Breast epithelium (tissue), 4 donors: ENCODE measurements at places on chromosomes 2 and 18. TPM values are rescaled to one million over a fixed set of nuclear protein-coding genes. Genes with fewer than 3 reads are reported as not detected.

The CHRNG gene
- not detected for total RNA-seq

DNA sequence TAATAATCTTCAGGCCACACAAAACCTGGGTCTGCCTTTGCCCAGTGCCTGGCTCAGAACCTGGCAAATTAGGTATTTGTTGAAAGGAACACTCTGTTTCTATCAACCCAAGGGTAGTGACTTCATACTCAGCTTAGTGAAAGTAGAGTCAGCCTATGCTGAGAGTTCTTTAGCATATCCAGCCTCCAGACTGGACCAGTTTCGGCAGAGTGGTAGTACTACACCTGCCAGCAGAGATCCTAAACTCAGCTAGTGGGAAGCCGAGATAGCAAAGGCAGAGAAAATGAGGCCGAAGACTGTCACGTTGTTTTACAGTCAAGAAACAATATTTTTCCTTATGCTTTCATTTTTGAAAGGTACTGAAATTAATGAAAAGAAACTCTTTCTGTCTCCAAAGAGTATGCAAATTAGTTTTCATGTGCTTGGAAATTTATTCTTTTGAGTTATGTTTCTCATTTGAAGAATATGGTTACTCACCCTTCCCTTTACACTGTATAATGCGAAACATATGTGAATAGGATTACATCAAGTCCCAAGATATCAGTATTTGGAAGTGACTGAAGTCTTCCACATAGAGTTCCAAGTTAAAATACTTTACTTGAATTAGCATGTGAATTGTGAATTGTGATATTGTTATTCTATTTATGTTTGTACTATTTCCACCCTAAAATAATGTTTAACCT lies 52.2 kb upstream of the UGP2 start:
- H3K36me3 ChIP-seq: no peaks in the 10 kb centered on the region
- H3K4me3 ChIP-seq: no peak overlapping the region
- H3K27me3 ChIP-seq: no peaks in the 10 kb centered on the region
- no peaks in the 10 kb centered on the region for H3K4me1 ChIP-seq
- DNase-seq: no peak
- no peak overlapping the region for H3K27ac ChIP-seq

The C2orf66 gene
- total RNA-seq: 1.2 TPM

DNA sequence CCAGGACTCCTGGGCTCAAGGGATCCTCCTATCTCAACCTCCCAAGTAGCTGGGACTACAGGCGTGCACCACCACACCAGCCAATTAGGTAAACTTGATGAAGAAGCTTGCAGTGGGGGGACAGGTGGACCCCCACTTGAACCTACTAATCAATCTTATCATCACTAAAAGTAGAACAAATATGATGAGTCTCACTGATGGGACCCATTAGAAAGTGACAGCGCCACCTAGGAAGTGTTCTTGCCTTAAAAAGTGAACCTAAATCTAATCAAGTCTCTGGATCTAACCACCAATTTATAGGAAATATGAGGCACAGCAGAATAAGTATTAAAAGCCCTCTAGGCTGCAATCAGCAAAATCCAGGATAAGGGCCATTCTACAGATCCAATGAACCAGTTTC lies 79.2 kb downstream of the BIN1 start:
- no peaks in the 10 kb centered on the region for H3K36me3 ChIP-seq
- DNase-seq: no peak
- H3K4me3 ChIP-seq: no peak overlapping the region

The DLX2 gene
- total RNA-seq: 0.44 TPM

The STARD7 gene
- total RNA-seq: 133 TPM

DNA sequence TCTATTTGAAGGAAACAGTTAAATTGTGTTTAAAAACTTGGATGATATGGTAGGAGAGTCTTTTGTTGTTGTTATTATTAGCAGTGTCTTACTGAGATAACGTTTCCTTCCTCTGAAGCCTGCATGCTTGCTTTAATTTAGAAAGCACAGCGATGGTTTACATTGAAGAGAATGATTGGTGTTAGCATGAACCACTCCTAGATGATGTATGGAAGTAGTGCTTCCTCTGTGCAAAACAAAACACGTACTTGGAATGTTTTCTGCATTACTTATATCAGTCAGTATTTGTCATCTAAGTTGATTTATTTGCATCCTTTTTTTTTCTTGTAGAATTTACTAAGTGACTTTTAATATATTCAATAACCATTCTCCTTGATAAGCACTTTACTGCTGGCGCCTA lies 89.0 kb downstream of the UGGT1 start:
- H3K27me3 ChIP-seq: no peaks in the 10 kb centered on the region
- H3K27ac ChIP-seq: no peak overlapping the region
- no peaks in the 10 kb centered on the region for H3K4me1 ChIP-seq
- peaks cover 12% of the 10 kb centered on the region for H3K36me3 ChIP-seq

- H3K27ac ChIP-seq: peak overlapping the region; percentile 89
- peak overlapping the region; percentile 88 for H3K4me3 ChIP-seq
- DNase-seq: no peak
- H3K4me1 ChIP-seq: no peaks in the 10 kb centered on the region
- no peaks in the 10 kb centered on the region for H3K36me3 ChIP-seq
Measured at GRCh38 chr2:38074058-38074763, 1.7 kb downstream of the CYP1B1 start.

DNA sequence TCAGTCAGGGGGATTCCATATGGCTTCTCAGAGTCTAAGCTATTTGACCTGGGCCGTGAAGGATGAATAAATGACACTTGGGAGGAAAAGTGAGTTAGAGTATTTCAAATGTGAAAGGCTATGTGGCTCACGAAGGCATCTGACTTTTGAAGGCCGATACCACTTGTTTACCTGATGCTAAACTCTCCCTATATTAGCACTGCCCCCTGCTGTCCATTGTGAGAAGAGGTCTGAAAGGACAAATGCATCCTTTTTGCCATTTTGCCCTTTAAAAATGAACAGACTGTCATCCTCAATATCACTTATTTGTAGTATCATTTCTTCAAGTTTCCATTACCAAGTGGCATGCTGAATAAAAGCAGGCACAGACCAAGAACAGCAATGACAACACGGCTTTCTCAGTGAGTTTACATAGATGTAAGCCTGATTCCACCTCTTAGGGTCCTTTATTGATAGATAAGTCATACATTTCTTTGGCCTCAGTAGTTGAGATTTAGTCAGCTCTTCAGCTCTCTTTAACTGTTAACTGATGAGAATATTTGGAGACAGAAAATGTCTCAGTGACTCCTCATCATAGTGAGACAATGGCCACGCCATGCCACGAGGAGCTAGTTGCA lies 40.1 kb downstream of the DOCK10 start:
- H3K36me3 ChIP-seq: no peaks in the 10 kb centered on the region
- H3K4me1 ChIP-seq: no peaks in the 10 kb centered on the region
- H3K4me3 ChIP-seq: no peak overlapping the region
- H3K27me3 ChIP-seq: no peaks in the 10 kb centered on the region
- H3K27ac ChIP-seq: no peak overlapping the region
- no peak for DNase-seq

DNA sequence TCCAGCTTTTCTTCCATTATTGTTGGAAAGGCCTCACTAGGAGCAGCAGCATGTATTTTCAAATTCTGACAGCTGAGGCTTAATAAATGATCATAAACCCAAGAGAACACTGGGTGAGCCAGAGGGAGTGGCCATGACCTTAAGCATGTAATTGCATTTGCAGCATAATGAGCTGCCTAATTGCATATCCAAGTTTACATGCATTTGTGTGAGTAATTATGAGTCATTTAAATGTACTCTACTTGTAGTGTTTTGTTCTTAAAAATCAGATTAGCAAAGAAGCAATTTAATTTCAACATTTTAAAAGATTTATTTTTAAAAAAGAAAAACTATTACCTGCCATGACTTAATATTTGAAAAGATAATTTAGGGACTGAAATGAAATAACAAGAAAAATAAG lies 74.8 kb downstream of the NOL10 start:
- DNase-seq: no peak
- no peaks in the 10 kb centered on the region for H3K27me3 ChIP-seq
- no peaks in the 10 kb centered on the region for H3K4me1 ChIP-seq
- H3K36me3 ChIP-seq: no peaks in the 10 kb centered on the region

The SNRNP200 gene
- 109 TPM for total RNA-seq

DNA sequence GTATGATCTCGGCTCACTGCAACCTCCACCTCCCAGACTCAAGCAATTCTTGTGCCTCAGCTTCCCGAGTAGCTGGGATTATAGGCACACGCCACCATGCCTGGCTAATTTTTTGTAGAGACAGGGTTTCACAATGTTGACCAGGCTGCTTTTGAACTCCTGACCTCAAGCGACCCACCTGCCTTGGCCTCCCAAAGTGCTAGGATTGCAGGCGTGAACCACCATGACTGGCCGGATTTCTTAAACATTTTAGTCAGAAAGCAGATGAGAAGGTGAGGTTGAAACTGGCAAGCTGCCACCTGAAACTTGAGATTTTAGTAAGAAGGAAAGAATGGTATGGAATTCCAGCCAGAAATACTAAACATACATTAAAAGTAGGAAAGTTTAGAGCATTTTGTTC lies 31.9 kb downstream of the KLHL23 start:
- no peaks in the 10 kb centered on the region for H3K4me1 ChIP-seq
- no peak overlapping the region for H3K4me3 ChIP-seq
- H3K27ac ChIP-seq: no peak overlapping the region
- DNase-seq: no peak
- H3K27me3 ChIP-seq: peaks cover 5% of the 10 kb centered on the region

GRCh38 chr2:11630855-11631254 lies 39.1 kb downstream of the NTSR2 start:
- no peaks in the 10 kb centered on the region for H3K4me1 ChIP-seq
- H3K36me3 ChIP-seq: peaks cover 6% of the 10 kb centered on the region
- H3K4me3 ChIP-seq: no peak overlapping the region
- H3K27ac ChIP-seq: no peak overlapping the region

DNA sequence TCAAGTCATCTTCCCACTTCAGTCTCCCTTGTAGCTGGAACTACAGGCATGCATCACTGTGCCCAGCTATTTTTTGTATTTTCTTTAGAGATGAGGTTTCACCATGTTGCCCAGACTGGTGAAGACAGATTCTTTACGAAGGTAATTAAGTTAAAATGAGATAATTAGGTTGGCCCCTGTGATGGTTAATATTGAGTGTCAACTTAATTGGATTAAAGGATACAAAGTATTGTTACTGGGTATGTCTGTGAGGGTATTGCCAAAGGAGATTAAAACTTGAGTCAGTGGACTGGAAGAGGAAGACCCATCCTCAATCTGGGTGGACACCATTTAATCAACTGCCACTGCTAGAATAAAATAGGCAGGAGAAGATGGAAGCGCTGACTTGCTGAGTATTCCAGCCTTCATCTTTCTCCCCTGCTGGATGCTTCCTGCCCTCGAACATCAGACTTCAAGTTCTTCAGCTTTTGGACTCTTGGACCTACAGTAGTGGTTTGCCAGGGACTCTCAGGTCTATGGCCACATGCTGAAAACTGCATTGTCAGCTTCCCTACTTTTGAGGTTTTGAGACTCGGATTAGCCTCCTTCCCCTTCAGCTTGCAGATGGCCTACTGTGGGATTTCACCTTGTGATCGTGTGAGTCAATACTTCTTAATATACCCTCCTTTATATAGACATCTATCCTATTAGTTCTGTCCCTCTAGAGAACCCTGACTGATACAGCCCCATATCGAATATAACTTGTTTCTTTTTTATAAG lies 269.1 kb downstream of the TMX3 start:
- H3K36me3 ChIP-seq: no peaks in the 10 kb centered on the region
- H3K27ac ChIP-seq: no peak overlapping the region
- H3K27me3 ChIP-seq: no peaks in the 10 kb centered on the region
- no peak overlapping the region for H3K4me3 ChIP-seq

GRCh38 chr18:23416298-23416697 lies 36.8 kb upstream of the RIOK3 start:
- no peak overlapping the region for H3K27ac ChIP-seq
- H3K36me3 ChIP-seq: no peaks in the 10 kb centered on the region
- no peak overlapping the region for H3K4me3 ChIP-seq
- no peaks in the 10 kb centered on the region for H3K4me1 ChIP-seq
- no peaks in the 10 kb centered on the region for H3K27me3 ChIP-seq

The ANKRD30B gene
- total RNA-seq: 11.0 TPM

The GRHL1 gene
- 40.0 TPM for total RNA-seq

DNA sequence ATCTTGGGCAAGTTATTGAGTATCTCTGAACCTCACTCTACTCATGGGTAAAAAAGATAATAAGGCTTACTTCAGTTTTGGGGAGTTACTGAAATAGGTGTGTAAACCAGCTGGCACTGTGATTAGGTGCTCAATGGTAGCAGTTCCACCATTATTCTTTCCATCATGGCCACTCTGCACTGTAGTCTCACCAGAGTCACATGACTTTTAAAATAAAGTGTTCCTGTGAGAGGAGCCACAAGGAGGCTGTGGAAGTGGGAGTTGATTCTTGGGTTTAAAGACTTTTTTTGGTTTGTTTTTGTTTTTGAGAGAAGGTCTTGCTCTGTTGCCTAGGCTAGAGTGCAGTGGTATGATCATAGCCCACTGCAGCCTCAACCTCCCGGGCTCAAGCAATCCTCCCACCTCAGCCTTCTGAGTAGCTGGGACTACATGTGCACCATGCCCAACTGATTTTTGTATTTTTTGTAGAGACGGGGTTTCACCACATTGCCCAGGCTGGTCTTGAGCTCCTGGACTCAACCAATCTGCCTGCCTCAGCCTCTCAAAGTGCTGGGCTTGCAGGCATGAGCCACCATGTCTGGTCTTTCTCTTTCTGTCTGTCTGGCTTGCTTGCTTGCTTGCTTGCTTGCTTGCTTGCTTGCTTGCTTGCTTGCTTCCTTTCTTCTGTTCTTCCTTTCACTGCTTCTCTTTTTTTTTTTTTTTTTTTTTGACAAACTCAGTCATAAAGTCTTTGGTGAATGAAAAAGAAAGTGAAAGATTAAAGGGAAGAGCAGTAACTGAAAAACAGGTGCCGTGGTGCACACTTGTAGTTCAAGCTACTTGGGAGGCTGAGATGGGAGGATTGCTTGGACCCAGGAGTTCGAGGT lies 21.2 kb upstream of the ACVR1 start:
- H3K4me1 ChIP-seq: peaks cover 5% of the 10 kb centered on the region
- H3K27me3 ChIP-seq: no peaks in the 10 kb centered on the region
- H3K36me3 ChIP-seq: no peaks in the 10 kb centered on the region

DNA sequence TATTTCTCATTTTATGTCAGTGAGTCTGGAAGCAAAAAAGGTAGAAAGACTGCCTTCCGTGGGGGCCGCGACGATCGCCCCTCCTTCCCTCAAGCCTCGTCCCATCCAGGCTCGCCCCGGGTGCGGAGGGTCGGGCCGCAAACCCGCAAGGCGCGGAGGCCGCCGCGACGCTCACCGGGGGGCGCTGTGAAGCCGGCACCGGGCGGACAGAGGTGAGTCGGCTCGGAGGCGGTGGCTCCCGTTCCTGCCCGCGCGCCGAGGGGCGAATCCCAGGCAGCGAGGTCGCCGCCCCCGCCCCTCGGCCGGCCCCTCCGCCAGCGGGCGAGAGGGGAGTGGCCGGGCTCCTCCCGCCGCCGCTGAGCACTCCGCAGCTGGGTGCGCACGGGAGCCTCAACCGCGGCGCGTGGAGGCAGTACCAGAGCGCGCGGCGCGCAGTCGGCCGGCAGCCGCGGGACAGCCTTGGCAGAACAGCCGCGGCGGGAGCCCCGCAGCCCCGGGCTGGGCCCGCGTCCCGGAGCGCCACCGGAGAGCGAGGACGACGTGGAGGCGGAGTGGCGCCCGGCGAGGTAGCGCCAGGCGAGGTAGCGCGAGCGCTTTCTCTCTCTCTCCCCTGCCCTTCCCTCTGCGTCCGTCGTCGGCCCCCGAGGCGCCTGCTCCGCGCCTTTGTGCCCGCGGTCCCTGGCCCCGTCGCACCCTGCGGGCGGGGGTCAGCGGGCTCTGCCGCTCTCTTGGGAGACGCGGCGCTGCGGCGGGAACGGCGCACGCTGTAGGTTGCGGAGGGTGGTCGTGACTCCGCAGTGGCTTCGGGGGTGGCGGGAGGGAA lies at the start of gene MYO1B:
TSS of gene MYO1B (plus strand) at position 359 of the 823 bp plus-strand sequence. CDS start 31,492 bp downstream, outside the sequence.
- H3K27ac ChIP-seq: peak within 1 kb of the TSS; percentile 75
- no peaks in the 10 kb centered on the region for H3K36me3 ChIP-seq
- no peaks in the 10 kb centered on the region for H3K27me3 ChIP-seq
- H3K4me3 ChIP-seq: peak within 1 kb of the TSS; percentile 71
- peaks cover 12% of the 10 kb centered on the region for H3K4me1 ChIP-seq
- peak; percentile 72 for DNase-seq

The MAP3K19 gene
- total RNA-seq: not detected
